Inflammatory macrophage treated with lipopolysaccharide for 4 hours (primary cell): ENCODE measurements at places on chromosomes 5 and 9.

DNA sequence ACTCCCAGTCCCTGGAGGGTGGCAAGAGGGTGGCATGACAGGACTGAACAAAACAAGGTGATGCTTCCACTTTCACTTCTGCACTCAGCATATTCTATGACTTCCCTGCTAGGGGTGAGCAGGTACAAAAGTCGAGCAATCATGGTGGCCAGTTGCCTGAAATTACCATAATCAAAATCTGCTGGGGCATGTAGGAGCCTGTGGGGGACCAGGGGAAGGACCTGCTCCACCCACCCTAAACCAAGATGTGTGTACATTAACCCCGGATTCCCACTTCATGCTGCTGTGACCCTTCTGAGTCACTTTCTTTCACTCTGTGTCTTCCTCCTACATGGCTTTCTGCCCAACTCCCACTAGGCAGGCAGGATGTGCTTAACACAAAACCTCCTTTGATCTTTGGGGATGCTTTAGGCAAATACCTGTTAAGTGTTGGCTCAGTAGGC is 73.3 kb upstream of the PHF24 start:
- no peak for DNase-seq

DNA sequence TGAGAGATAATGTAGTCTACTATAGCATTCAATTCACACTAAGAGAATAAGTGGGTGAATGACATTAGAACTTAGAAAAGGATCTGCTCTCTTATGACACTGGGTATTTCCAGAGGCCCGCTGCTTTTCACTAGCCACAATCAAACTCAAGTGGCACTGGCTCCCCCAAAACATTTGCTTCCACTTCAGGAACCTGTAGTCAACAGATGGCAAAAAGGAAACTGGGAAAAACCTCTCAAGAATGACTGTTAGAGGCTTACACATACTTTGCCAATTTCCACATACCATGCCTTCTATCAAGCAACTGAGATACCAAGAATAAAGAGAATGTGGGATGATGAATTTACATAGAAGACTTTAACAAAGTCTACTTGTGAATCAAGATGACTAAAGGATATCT is 11.2 kb downstream of the POC5 start:
- peak; percentile 16 for DNase-seq

DNA sequence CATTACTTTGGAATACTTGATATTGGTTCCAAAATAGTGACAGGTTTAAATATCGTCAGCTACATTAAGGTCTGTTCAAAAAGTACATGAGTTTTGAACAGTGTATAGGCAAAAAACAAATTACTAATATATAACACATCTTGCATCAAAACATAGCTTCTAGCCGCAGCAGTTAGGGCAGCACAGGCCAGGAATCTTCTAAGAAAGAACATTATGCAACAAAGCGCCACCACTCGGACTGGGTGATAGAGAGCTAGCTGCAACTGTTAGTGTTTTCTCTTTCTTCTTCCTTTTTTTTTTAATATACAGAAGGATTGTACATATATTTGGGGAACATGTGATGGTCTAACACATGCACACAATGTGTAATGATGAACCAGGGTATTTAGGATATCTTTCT is 504.5 kb downstream of the NR2F1-AS1 start:
- DNase-seq, result no peak

GRCh38 chr9:132200706-132201105 is 38.8 kb downstream of the NTNG2 start:
- DNase-seq, result no peak

DNA sequence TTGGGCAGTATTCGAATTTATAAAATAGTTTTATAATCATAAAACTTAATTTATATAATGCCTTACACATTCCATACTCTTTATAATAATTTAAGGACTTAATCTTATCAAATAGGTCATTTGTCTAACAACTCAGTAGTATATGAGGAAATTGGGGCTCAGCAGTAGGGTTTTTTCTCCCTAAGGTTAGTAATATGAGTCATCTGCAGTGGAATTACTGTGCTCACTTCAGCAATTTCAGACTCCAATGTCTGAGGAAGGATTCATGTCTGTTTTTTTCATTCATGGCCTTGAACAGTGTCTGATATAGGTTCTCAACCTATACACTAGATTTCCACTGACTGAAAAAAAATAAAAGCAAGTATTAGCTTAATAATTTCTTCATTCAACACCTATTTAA is 7.4 kb downstream of the DMRTA1 start:
- no peak for DNase-seq

- no peak for DNase-seq
Observed at GRCh38 chr9:134437403-134438194, 111.3 kb downstream of the RXRA start.

GRCh38 chr9:127972236-127972871 is 8.4 kb downstream of the EEIG1 start:
- DNase-seq, result no peak

DNA sequence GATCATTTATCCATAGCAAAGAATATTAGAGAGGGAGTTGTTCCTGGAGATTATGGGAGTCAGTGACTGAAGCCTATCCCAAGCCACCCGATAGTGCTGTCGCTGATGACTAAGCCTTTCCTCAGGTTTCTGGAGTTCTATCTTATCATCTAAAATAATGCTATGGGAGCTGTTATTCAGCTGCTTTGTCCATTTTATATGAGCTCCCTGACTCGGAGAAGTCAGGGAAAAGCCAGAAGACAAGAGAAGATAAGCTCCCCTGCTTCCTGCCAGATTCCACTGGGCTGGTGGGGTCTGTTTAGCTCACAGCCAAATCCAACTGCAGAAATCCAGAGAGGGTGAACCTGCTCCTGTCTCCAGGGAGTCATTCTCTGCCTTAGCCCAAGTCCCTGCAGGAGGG is 148.2 kb downstream of the DROSHA start:
- DNase-seq, result no peak

DNA sequence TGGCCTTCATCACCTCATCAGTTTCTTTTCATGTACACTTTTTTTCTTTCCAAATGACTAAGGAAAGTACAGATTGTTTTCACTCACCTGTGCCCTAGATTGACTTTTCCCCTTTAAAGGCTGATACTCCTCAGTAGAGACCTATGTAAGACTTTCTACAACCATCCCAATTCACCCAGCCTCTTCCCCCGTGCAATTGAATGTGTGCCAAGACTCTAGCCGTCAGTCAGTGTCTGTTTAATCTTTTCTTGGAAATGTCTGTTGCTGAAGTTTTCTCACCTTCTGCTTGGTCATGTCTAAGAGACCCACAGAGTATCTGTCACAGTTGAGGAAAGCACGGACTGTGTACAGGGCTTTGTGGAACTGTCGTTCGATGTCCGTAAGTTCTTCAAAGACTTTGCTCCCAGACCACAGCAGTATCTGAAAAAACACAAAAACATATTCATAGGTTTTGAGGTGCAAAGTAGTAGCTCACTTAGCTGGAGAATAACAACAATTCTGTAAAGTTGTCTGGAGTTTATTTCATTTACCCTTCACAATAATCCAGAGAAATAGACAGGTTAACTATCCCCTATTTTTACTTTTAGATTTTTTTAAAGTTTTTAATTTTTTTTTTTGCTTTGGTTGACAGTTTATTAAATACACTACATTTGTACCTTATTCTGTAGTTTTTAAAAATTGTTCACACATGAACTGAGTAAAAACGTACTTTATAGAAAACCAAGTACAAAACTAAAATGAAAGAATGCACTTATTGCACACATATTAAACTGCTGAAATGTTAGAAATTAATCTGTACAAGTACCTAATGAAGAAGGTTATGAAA is 13.6 kb downstream of the PDE6A start:
- DNase-seq, result no peak

- DNase-seq, result peak; percentile 67
Observed at GRCh38 chr9:72952914-72953313, at the start of gene ALDH1A1. Gene ALDH1A1 (minus strand): TSS chr9:72953053. CDS start chr9:72953000, 53 bp downstream.

- DNase-seq, result no peak
Observed at GRCh38 chr9:32590898-32591297, 17.9 kb upstream of the NDUFB6 start.

DNA sequence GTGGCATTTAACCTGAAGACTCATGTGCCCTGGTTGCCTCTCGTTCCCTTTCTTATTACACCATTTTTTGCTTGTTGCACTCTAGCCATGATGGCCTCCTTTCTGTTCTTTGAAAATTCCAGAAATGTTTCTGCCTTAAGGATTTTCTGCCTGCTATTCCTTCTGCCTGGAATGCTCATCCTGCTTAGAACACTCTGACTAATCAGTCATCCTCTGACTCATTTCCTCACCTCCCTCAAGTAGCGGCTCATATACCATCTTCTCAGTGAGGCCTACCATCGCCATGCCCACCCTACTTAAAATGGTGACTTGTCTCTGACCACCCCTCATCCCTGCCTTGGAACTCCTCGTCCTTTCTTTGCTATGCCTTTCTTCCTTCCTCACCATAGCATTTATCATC is 68.8 kb downstream of the KIF4B start:
- DNase-seq, result no peak

DNA sequence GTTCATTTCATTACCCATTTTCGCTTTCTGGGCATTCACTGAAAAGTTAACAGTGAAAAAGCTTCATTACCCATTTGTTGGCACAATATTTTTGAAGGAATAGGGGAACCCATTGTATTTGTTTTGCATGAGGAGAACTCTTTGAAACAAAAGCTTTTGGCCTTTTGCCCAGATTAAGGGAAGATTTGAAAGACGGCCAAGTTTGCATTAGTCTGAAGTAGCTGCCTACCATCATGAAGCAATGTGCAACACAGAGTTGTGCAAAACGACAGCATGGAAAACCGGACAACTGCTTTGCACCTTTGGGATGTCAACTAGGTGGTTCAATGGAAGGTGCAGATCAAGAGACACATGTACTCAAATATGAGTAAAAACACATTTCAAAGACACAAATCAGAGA is 84.9 kb downstream of the TRPM3 start:
- no peak for DNase-seq

DNA sequence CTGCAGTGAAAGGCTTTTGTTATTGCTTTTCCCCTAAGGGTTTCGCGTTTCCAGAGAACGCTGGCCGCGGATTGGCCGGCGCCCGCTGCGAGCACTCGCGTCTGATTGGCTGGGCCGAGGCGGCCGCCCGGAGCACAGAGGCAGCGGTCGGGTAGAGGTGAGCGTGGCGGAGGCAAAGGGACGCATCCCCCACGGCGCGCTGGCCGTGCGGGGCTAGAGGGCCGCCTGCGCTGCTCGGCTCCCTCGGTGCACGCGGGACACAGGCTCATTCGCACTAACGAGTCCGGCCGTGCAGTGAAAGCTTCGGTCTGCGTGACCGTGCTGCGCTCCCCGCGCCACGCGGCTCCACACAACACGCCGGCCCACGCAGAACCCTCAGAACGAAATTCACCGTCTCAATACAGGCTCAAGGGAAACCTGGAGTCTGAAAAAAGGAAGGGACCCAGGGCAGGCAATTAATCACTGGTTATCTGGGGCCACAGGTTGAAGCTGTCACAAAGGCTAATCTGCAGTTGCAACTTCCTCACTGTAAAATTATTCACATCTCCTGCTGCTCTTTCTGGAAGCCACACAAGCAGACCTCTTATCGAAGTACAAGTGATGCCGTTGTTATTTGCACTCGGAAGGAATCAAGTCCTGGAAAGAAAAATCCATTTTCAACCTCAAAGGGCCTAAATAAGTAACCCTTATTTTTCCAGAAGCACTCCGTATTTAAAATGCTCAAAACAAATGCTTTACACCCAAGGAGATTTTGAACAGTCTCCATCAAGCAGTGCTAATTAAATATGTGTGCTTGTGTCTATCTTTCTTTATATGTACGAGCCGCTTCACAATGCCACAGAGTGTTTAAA is 94.6 kb downstream of the ZNF608 start:
- peak; percentile 33 for DNase-seq

DNA sequence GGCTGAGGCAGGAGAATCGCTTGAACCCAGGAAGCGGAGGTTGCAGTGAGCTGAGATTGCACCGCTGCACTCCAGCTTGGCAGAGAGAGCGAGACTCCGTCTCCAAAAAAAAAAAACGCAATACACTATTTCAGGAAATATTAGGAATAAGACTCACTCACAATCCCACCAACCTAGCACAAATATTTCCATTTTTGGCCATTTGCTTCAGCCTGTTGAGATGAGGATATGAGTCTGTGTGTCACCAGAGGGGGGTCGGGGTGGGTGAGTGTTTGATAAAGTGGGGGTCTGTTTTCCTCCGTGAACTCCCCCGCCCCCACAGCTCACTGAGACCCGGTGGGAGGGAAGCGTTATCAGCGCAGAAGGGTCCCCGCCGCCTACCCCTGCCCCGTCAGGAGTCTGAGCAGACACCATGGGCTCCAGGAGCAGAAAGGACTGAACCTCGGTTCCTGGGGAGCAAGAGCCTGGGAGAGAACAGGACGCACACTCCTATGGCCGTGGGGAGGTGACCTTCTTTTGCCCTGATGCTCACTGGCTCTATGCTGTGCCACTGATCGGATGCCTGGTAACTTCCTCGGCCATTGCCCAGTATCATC is 153.8 kb upstream of the PHYKPL start:
- DNase-seq, result no peak

DNA sequence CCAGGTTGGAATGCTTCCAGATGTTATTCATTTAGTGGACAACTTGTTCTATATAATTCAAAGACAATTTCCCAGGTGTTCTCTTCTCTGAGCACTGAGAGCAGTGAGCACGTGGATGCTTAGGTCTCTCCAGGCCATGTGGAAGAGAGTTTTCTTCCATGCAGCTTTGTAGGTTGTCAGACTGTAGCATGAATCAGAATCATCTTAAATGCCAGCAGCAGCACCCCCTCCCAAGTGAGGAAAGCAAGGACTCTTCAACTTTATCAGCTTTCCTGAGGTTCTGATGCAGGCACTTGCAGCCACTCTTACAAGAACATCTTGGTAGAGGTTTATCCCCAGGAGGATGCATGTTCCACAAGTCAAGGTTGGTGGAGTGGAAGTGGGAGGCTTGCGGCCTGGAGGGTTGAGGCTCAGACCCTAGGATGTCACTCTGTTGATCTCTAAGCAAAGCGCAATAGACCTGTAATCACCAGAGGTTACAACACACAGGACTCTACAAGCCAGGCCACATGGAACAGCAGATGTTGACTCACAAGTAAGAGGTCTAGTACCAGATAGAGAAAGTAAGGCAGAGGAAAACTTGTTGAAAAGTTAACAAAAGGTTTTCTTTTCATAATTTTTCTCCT is 47.7 kb downstream of the UGCG start:
- DNase-seq, result peak; percentile 96

DNA sequence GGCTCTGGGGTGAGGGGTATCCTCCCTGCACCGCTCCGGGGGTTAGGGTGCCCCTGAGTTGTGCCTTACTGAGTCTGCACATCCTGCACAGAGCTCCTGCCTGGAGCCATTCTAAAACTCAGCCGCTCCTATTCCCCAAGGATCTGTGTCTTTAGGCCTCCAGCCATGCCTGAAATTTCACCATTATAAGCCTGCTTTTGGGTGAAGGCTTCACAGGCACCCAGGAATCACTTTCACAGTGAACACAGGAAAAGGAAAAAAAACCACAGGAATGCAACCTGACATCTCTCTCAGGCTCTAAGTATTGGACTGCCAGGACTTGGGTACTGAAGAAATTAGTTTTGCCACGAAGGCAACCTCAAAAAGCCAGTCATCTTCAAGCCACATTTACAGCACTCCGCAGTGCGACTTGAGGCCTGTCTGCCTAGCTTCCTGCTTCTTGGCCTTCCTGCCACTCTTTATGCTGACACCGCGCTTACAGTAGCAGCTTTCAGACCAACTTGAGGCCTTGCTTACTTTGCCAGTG is 30.9 kb downstream of the GALNT10 start:
- peak; percentile 21 for DNase-seq

GRCh38 chr5:127602896-127603844 is 45.7 kb upstream of the CTXN3 start:
- no peak for DNase-seq

GRCh38 chr5:158375531-158375930 is 516.6 kb upstream of the CLINT1 start:
- no peak for DNase-seq
